Activated naive CD4-positive, alpha-beta T cell treated with anti-CD3 and anti-CD28 coated beads for 36 hours (primary cell): ENCODE measurements at places on chromosomes 7 and 10.

GRCh38 chr10:5766189-5766588, 47.0 kb downstream of the GDI2 start:
- peak overlapping the region; percentile 33 for H3K27ac ChIP-seq
- no peak for DNase-seq
- peaks cover 51% of the 10 kb centered on the region for H3K36me3 ChIP-seq
- no peak overlapping the region for H3K4me3 ChIP-seq

DNA sequence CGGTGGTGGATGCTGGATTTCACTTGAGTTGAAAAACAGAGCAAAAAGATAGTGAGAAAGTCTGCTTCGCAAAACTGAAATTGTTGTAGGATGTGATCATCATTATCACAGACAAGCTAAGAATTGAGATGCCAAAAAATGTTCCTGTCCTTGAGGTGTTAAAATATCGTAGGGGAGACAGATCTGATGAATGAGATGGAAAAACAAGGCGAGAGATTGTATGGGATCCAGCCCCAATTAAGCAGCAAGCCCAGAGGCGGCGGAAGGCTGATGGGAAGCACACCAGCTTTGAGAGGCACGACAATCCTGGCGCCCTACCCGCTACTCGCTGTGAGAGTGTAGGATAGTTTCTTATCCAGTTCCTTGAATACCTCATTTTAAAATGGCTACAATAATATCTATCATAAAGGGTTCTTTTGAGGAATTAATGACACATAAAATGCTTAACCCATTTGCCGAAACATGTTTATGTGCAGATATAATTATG, 131.1 kb upstream of the PTN start:
- no peak overlapping the region for H3K4me3 ChIP-seq
- no peak for DNase-seq
- no peak overlapping the region for H3K27ac ChIP-seq

DNA sequence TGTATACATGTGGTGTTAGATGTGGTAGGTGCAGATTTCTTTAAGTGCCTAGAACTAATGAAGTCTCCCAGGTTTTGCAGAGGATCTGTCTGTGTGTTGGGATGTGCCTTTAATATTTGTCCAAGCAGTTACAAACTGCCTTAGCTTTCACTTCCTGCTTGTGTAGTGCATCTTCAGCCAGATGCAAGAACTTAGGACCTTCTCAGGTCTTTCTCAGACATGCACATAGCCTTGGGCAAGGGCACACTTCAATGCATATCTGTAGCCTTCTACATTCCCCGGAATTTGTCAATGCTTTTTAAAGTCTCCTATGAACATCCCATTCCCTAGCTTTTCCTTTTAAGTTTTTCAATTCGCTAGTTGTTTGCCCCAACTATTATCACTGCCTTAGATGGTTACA, 47.2 kb upstream of the SLC39A12 start:
- H3K27me3 ChIP-seq: peaks cover 5% of the 10 kb centered on the region
- H3K27ac ChIP-seq: no peak overlapping the region
- H3K36me3 ChIP-seq: no peaks in the 10 kb centered on the region
- no peak overlapping the region for H3K4me3 ChIP-seq

- H3K36me3 ChIP-seq: no peaks in the 10 kb centered on the region
- H3K27ac ChIP-seq: no peak overlapping the region
- H3K4me3 ChIP-seq: no peak overlapping the region
- no peaks in the 10 kb centered on the region for H3K4me1 ChIP-seq
- no peak for DNase-seq
Measured at GRCh38 chr7:111903797-111904196, 302.4 kb downstream of the DOCK4 start.

DNA sequence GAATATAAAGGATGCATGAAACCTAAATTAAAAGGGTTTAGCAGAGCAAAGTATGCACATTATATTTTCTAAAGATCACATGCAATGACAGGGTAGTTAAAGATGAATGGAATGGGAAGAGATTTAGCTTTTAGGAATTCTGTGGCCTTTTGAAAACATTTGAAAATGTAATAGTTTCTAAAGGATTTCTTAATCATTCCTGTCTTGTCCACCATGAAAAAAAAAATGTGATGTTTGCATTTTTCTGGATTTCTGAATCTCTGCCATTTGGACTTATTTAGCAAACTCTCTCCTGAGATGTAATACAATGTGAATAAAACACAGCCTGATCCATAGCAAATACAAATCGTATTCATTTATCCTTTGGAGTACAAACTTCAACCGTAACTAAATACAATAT, 126.6 kb upstream of the RAB11FIP2 start:
- peaks cover 20% of the 10 kb centered on the region for H3K27me3 ChIP-seq
- no peaks in the 10 kb centered on the region for H3K4me1 ChIP-seq
- H3K36me3 ChIP-seq: no peaks in the 10 kb centered on the region
- no peak overlapping the region for H3K4me3 ChIP-seq
- DNase-seq: no peak

DNA sequence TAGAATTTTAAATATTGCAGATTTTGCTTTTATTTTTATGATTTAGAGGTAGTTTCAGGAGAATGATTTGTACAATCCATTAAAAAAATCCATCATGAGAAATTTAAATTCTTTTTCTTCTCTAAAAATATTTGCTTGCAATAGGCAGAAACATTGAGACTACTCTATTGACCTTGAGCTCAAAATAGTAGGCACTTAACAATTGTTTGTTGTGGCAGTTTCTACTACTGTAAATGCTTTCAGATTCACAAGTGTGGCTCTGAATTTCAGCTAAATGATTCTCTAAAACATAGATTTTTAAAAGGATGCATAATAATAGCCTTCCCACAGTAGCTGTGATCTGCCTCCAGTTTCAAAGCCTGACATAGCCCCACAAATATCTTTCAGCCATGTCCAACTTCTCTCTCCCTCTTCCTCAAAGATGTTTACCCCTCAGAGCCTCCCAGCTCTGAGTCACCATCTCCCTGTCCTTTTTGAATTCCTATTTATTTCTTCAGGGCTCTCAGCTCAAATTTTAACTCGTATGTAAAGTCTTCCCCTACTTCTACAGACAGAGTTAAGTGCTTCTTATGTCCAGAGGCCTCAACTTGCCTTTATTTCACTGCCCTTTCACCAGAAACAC, 160.5 kb downstream of the AOAH start:
- H3K36me3 ChIP-seq: no peaks in the 10 kb centered on the region
- H3K27me3 ChIP-seq: no peaks in the 10 kb centered on the region
- H3K4me3 ChIP-seq: no peak overlapping the region
- DNase-seq: no peak
- peaks cover 2% of the 10 kb centered on the region for H3K4me1 ChIP-seq

- H3K4me1 ChIP-seq: no peaks in the 10 kb centered on the region
- H3K4me3 ChIP-seq: no peak overlapping the region
- DNase-seq: no peak
- no peak overlapping the region for H3K27ac ChIP-seq
- H3K36me3 ChIP-seq: no peaks in the 10 kb centered on the region
Measured at GRCh38 chr7:70545214-70545613, 586.7 kb upstream of the GALNT17 start.

- H3K27ac ChIP-seq: no peak within 1 kb of the TSS
- H3K27me3 ChIP-seq: peaks cover 44% of the 10 kb centered on the region
- no peaks in the 10 kb centered on the region for H3K36me3 ChIP-seq
- DNase-seq: peak; percentile 17
- peaks cover 4% of the 10 kb centered on the region for H3K4me1 ChIP-seq
Measured at GRCh38 chr7:21542891-21543527, at the start of gene DNAH11. TSS of gene DNAH11 (plus strand) at chr7:21543039. CDS start at chr7:21543246, 207 bp downstream.

- H3K27me3 ChIP-seq: peaks cover 2% of the 10 kb centered on the region
- peaks cover 5% of the 10 kb centered on the region for H3K4me1 ChIP-seq
Measured at GRCh38 chr10:24706479-24707118, 17.1 kb downstream of the ARHGAP21 start.

GRCh38 chr7:149720372-149721083, 52.9 kb downstream of the ZNF467 start:
- peaks cover 13% of the 10 kb centered on the region for H3K4me1 ChIP-seq
- H3K27me3 ChIP-seq: no peaks in the 10 kb centered on the region
- no peak overlapping the region for H3K27ac ChIP-seq

- peaks cover 49% of the 10 kb centered on the region for H3K4me1 ChIP-seq
- peak overlapping the region; percentile 15 for H3K4me3 ChIP-seq
- H3K36me3 ChIP-seq: peaks cover 5% of the 10 kb centered on the region
- H3K27me3 ChIP-seq: no peaks in the 10 kb centered on the region
Measured at GRCh38 chr10:73493781-73494180, 2.0 kb downstream of the PPP3CB start.

- H3K4me3 ChIP-seq: peak overlapping the region; percentile 18
- H3K36me3 ChIP-seq: peaks cover 20% of the 10 kb centered on the region
Measured at GRCh38 chr7:115009139-115009538, 87.2 kb downstream of the MDFIC start.

DNA sequence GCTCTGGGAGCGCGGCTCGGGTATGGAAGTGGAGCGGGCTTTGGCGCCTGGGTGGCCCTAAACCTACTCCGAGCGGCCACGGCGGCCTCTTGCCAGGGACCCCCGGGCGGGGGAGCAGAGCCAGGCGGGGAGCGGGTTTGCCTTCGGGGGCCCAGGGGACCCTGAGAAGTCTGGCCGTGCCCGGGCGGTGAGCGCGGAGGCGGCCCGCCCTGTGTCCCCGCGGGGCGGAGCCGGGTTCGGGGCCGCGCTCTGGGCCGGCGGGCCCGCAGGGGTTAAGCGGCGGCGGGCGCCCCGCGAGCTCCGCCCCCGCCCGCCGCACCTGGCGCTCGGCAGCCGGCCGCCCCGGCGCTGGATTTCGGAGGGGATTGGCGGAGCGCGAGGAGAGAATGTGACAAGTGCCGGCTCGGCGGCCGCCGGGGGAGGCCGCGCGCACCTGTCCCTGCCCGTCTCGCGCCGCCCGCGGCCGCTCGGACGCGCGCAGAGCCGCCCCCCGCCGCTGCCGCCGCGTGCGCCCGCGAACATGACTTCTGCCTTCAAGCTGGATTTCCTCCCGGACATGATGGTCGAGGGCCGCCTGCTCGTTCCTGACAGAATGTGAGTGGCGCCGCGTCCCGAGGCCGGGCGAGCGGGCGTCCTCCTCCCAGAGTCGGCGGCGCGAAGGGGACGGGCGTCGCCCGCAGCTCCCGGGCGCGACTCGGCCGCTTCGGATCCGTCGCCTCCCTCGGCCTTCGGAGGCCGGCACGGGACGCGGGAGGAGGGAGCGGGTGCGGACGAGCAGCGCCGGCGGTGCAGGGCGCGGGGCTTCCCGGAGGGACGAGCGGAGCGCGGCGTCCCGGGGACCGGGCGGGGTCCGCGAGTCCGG, at the start of gene CELF2:
Gene CELF2 (plus strand): TSS at position 303 of the 862 bp plus-strand sequence. CDS start 218 bp downstream, at position 521.
- H3K27ac ChIP-seq: no peak within 1 kb of the TSS
- H3K4me3 ChIP-seq: peak within 1 kb of the TSS; percentile 70
- H3K4me1 ChIP-seq: peaks cover 9% of the 10 kb centered on the region
- H3K27me3 ChIP-seq: peaks cover 69% of the 10 kb centered on the region
- DNase-seq: peak; percentile 64

DNA sequence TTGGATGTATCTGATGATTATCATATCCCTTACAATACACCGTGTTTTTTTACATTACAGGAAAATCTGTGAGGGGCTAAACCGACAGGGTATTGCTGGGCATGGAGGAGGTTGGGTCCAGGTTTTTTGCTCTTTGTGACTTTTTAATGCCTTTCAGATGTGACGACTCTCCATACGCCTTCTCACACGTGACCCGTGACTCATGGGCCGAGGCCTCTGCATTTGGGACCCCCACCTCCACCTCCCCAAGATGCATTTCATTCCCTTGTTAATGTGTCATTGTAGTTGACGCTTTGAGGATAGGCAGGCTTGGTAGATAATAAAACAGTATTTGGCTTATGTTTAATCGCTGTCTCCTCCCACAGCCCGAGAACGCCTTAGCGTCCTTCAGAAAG, 95.3 kb downstream of the CUX1 start:
- H3K4me1 ChIP-seq: peaks cover 6% of the 10 kb centered on the region
- no peak for DNase-seq
- H3K4me3 ChIP-seq: no peak overlapping the region

- no peak overlapping the region for H3K27ac ChIP-seq
- H3K36me3 ChIP-seq: no peaks in the 10 kb centered on the region
- H3K4me3 ChIP-seq: no peak overlapping the region
Measured at GRCh38 chr7:85829817-85830432, 643.1 kb upstream of the SEMA3D start.

DNA sequence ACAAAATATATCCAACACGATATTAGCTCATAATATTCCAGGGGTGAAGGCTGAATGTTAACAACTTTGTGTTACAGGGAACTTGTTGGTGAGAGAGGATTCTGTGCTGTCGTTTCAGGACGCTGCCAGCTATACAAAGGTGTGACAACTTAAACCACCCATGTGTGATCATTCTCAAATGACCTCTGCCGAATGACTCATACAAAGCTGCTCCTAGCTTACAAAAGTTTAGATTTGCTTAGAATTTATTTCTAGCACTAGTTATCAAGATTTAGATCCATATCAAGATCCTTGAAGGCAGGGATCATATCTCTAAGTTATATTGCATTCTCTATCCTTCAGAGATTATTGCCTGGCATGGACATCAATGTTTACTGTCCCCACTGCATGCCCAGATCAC, 65.3 kb downstream of the COBL start:
- no peaks in the 10 kb centered on the region for H3K36me3 ChIP-seq
- no peak for DNase-seq
- no peaks in the 10 kb centered on the region for H3K27me3 ChIP-seq
- no peaks in the 10 kb centered on the region for H3K4me1 ChIP-seq
- H3K4me3 ChIP-seq: no peak overlapping the region
- H3K27ac ChIP-seq: no peak overlapping the region

- no peaks in the 10 kb centered on the region for H3K4me1 ChIP-seq
- no peak overlapping the region for H3K4me3 ChIP-seq
- H3K27ac ChIP-seq: no peak overlapping the region
- DNase-seq: peak; percentile 1
- no peaks in the 10 kb centered on the region for H3K36me3 ChIP-seq
Measured at GRCh38 chr10:132111871-132112341, 46.2 kb downstream of the JAKMIP3 start.

DNA sequence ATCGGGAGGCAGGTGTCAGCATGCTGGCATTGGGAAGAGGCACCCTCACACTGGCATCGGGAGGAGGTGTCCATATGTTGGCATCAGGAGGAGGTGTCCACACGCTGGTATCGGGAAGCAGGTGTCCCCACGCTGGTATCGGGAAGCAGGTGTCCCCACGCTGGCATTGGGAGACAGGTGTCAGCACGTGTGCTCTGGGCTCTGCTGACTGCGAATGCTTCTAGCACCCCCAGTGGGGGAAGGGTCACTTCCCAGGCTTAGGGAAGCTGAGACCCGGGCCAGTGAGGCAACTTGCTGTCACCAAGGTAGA, 92.5 kb upstream of the IKZF1 start:
- H3K4me1 ChIP-seq: peaks cover 90% of the 10 kb centered on the region
- no peak overlapping the region for H3K27ac ChIP-seq
- no peaks in the 10 kb centered on the region for H3K27me3 ChIP-seq
- H3K4me3 ChIP-seq: no peak overlapping the region

DNA sequence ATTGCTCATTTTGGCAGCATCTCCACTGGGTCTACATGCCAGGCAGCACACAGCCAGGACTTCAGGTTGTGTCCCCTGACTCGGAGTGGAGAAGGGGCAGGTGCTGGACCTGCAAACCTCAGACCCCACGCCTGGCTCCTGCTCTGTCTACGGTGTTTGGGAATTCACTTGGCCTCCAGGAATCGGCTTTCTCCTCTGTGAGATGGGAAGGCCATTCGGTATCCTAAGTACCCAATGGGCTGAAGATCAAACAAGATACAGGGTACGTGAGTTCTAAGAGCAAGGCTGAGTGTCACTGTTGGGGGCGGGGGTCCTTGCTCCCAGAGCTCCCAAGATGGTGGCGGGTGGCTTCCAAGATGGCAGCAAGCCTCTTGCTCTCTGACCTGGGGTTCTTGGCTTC, 73.2 kb upstream of the EN2 start:
- H3K27me3 ChIP-seq: peaks cover 74% of the 10 kb centered on the region
- peaks cover 16% of the 10 kb centered on the region for H3K4me1 ChIP-seq
- H3K27ac ChIP-seq: no peak overlapping the region
- DNase-seq: no peak

GRCh38 chr7:121666306-121666705, 206.7 kb upstream of the PTPRZ1 start:
- no peak overlapping the region for H3K27ac ChIP-seq
- DNase-seq: no peak
- H3K27me3 ChIP-seq: no peaks in the 10 kb centered on the region
- H3K4me1 ChIP-seq: no peaks in the 10 kb centered on the region
